ENCODE measurements at places on chromosomes 12 and 14. TPM values are rescaled to one million over a fixed set of nuclear protein-coding genes. Genes with fewer than 3 reads are reported as not detected.

GRCh38 chr12:30792648-30793499 lies 38.1 kb upstream of the CAPRIN2 start:
- no peak for DNase-seq

- DNase-seq, result peak; percentile 16
These were observed 137.7 kb downstream of the SPTSSA start for GRCh38 chr14:34324363-34324795.

DNA sequence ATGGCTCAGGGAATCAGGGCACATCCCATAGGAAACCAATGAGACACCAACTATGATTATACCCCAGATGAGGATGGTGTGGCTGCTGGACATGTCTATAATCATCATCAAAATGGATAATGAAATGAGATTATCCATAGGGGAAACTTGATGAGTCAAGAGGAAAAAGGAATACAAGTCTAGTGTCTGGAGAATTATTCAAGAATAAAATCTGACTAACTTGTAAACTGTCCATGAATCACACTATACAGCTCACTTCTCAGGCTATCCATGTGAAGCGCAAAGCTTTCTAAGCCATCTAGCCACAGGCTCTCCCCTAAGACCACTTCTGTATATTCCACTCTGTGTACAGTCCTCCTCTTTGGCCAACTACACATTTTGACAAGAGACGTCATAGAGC lies 52.5 kb downstream of the DUSP16 start:
- no peak for DNase-seq

CDH24 gene
- total RNA-seq, result 0.72 TPM

KLRK1 gene
- total RNA-seq, result 112 TPM

Data from activated CD8-positive, alpha-beta T cell treated with anti-CD3 and anti-CD28 coated beads for 36 hours (primary cell).